ENCODE measurements at places on chromosomes 11 and 22.
A peak's percentile ranks its signal among the peaks of the same experiment; 100 is the strongest.

GRCh38 chr11:36142439-36142838, 146.8 kb downstream of the COMMD9 start:
- DNase-seq: no peak

DNA sequence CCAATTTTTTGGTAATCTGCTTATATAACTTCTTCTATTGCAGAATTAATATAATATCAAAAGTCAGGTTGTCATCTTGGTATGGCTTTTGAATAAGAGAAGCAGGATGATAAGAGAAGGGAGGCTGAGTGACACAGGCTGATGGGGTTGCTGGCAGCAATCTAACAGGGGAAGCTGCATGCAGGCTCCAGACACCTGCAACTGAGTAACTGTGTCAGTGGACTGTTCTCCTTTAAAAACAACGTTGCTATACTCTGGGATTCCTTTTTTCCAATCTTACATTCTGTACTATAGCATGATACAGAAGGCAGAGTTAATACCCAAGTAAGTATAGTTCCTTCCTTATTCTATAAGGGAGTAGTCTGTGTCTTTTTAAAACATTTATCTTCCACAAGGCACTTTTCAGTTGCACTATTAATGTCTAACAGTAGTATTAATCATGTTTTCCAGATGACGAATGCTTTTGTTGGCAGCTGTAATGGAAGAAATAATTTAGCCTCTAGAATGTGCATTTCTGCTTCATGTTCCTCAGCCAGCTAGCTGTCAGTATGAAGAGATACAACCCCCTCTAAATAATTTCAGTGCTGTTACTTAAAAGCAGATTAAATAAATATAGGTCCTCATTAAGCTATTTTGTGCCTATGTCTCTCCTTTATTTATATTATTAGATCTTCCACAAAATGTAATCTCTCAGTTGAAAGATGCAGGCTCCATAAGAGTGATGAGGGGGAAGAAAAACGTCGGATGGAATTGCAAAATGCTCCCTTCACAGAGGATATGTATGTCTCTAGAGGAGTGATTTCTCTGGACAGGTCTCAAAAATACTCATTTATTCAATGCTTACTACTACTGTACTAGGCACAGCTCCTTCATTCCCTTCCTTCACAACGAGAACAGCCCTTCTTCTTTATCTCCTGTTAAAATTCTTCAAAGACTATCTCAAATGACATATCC, 50.8 kb downstream of the ATG16L2 start:
- no peak for DNase-seq

DNA sequence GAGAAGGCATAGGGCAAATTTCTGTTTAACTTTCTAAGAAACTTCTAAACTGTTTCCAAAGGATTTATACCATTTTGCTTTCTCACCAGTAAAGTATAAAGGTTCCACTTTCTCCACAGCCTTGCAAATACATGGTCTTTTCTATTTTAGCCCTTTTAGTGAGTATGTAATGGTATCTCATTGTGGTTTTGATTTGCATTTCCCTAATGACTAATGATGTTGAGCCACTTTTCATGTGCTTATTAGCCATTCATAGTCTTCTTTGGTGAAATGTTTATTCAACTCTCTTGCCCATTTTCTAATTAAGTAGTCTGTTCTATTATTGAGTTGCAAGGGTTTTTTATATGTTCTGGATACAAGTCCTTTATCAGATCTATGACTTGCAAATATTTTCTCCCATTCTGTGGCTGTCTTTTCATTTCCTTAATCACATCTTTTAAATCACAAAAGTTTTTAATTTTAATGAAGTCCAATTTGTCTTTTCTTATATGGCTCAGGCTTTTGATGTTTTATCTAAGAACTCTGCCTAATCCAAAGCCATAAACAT, 83.8 kb upstream of the KCNQ1OT1 start:
- DNase-seq: no peak

DNA sequence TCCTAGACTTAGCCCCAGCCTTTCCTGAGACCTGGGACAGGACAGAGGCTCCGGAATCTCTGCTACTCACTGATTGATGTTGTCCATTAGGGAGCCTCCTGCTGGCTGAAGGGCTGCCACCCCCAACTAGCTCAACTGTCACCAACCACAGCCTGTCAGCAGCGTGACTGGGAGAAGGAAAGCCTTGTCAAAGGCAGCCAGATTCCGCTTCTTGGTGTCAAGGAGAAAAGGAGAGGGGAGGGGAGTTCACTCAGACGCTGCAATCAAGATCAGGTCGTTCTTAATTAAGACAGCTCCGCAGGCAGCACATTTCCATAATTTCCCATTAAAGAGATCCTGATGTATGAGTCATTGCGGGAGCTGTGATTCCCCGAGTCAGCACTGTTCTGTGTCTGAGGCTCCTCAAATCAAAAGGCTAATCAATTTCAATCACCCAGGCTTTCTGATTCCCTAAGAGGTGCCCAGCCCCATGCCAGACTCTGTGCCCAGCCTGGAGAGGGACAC, 152.8 kb upstream of the ZBED5 start:
- DNase-seq: no peak

GRCh38 chr11:43933608-43934551, 8.6 kb upstream of the C11orf96 start:
- DNase-seq: no peak

DNA sequence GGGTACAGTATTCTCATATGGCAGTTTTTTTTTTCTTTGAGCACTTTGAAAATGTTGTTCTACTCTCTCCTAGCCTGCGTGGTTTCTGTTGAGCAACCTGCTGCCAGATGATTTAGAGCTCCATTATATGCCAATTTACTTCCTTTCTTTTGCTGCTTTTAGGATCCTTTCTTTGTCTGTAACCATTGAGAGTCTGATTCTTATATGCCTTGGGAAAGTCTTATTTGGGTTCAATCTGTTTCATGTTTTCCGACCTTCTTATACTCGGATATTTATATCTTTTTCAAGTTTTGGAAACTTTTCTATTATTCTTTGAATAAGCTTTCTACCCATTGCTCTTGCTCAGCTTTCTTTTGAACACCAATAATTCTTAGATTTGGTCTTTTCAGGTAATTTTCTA, 138.1 kb upstream of the RAG2 start:
- DNase-seq: no peak

DNA sequence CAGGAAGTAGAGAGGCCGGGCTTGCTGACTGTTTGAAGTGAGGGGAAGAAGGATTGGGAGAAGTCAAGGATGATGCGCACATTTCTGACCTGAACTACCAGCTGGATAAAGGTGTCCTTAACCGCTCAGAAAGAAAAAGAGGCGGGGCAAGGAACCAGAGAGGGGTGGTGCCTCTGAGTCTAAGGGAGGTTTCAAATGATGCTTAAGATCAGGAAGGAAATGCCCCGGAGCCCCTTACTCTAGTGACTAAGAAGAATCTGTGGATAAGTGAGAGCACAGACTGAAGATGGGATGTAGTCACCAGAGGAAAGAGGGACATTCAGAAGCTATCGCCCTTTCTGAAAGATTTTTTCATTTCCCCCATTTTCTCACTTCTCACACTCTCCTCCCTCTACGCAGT, 12.7 kb downstream of the DCHS1 start:
- no peak for DNase-seq

- DNase-seq: no peak
These were observed 9.0 kb downstream of the VSTM5 start for GRCh38 chr11:93841446-93841845.

DNA sequence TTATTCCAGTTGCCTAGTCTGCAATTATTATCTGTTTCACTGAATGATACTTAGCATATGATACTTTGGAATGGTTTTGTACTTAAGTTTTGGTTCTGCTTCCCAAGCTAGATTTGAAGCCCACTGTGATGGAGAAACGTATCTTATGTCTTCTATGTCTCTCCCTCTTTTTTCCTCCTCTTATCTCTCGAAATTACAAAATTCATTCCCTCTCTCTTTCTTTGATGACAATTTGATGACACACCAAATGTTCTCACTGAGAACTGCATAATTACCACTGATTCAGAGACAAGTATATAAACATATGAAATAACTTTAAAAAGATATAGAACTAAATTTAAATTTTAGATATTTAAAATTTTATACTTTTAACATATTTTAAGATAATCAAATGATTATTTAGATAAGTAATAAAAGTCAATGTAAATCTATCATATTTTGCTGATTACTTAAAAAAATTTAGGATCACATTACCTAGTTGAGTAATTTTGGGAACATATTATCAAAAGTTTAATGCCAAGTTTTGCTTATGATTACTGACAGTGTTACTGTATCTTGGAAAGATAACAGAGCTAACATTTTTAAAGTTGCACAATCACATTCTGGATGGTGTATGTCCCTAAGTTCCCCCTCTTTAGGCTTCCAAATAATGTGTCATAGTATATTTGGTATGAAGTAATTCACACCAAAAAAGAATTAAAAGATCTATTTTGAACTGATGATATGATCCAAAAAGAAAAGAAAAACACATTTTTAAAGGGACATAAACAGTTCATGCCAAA, 255.3 kb downstream of the SBF2 start:
- no peak for DNase-seq

GRCh38 chr11:84420271-84420670, 1134.1 kb upstream of the CCDC90B start:
- DNase-seq: no peak

DNA sequence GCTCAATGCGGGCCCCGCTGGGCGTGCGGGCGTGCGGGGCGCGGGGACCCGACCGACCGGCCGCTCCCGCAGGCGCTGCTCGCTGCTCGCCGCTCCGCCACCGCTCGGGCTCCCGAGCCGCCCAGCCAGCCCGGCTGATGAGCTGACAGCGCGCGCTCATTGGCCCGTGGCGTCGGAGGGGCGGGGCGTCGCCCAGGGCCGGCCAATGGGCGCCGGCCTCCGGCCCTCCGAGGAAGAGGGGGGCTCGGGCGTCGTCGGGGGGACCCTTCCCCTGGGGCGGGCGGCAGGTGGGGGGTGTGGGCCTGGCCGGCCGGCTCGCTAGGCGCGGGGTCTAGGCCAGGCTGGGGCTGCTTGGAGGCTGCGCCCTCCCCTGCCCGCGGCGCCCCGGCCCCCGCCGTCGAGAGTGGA, at the start of gene SCUBE1:
SCUBE1 (minus strand) TSS at position 111 of the 408 bp plus-strand sequence. CDS start 111 bp downstream, outside the sequence.
- peak; percentile 18 for DNase-seq
